Left colon (tissue), 2 donors: ENCODE measurements at places on chromosomes 4 and X.

DNA sequence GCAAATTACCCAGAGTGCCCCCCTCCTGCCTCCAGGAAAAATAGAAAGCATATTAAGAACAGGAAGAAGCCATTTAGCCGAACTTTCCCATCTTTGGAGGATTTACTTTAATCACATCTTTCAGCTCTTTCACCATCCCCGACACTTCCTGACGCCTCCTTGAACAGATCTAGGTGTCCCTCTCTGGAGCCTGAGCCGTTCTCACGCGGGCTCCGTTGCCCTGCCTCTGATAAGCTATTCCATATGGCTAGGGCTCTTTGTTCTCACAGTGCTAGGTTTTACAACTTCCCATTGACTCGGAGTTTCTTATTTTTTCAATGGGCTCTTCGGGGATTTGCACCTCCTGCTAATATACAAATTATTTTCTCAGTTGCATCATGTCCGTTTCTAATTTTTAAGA lies 82.1 kb upstream of the GPC4 start:
- no peak for DNase-seq

- no peak for DNase-seq
Observed at GRCh38 chrX:302975-303374, 15.6 kb downstream of the GTPBP6 start.

- no peak for DNase-seq
Observed at GRCh38 chr4:186749611-186750281, 26.1 kb upstream of the FAT1 start.

DNA sequence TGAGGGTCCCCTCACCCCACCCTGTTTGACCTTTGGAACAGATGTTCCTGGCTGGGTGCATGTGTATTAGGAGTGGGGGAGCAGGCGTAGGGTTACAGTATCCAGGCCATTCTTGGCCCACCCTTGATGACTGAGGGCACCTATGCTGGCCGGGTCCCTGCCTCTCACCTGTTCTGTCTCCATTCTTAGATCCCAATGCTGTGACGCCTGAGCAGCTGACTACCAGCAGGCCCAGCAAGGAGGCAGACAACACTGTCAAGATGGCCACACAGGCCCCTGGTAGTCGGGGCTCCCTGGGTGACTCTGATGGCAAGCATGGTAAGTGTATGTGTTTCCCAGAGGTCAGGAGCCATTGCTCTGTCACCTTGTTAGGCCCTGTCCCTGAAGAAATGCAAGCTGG lies 10.9 kb downstream of the EFNB1 start:
- no peak for DNase-seq

- no peak for DNase-seq
Observed at GRCh38 chrX:52078131-52078530, 9.1 kb upstream of the MAGED4B start.

GRCh38 chrX:9205599-9206223 lies 171.8 kb upstream of the FAM9B start:
- DNase-seq: no peak

DNA sequence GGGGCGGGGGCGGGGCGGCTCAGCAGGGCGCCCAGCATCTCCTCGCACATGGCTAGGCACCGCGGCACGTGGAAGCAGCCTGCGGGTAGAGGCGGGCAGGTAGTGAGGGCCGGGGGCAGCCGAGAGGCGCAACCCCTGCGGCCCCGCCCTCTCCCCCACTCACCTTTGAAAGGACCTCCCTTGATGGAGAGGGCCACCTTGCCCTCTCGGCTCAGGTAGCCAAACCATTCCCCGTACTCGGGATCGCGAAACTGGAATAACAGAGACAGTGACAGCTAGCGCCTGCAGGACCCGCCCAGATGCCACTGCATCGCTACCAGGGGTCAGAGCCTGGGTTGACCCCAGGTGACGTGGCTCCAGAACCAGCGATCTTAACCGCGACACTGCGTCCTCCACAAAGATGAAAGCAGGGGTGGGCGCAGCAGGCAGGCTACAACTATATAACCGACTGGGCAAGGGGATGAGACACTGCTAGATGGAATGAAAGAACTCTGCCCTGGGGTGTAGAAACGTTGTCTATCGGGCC lies 552 bp upstream of the NAA10 start:
- DNase-seq: no peak

GRCh38 chr4:31246856-31247255 lies 526.7 kb downstream of the PCDH7 start:
- DNase-seq: no peak

- no peak for DNase-seq
Observed at GRCh38 chrX:106698693-106699092, 27.8 kb upstream of the RNF128 start.

- no peak for DNase-seq
Observed at GRCh38 chrX:135327299-135327698, 18.0 kb downstream of the ETDC start.
